ENCODE measurements at places on chromosomes 5 and 9.

DNA sequence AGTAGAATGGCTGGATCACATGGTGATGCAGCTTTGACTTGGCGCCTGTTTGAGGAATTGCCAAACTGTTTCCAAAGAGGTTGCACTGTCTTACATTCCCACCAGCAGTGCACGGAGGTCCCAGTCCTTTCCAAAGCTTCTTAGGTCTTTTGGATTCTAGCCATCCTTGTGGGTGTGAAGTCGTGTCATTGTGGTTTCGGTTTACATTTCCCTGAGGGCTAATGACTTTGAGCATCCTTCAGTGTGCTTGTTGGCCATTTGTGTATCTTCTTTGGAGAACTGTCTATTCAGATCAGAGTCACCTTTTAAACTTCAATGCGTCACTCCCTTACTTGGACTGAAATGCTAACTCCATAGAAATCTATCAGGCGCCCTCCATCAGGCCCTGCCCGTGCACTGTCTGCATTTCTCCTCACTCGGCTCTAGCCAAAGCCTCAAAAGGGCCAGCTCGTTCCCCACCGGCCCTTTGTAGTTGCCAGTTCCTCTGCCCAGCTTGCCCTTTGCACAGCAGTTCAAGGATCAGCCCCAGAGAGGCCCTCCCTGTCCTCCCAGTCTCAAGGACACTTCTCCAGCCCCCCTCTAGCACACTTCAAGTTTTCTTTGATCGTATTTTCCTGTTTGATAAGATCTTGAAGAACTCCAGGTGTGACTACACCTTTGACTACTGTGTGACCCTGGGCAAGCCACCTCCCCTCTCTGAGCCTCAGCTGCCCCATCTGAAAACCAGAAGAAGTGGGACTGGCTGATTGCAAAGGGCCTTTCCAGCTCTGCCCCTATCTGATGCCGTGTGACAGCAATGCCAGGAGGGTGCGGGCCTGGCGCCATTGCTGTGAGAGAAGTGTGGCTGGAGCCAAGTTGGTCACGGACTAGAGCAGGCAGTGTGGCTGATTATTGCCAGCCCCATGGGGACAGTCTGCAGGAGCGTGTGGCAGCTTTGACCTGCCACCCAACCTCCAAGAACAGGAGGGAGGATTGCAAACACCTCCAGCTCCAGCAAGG is 5.6 kb downstream of the HRH2 start:
- no peak for DNase-seq

DNA sequence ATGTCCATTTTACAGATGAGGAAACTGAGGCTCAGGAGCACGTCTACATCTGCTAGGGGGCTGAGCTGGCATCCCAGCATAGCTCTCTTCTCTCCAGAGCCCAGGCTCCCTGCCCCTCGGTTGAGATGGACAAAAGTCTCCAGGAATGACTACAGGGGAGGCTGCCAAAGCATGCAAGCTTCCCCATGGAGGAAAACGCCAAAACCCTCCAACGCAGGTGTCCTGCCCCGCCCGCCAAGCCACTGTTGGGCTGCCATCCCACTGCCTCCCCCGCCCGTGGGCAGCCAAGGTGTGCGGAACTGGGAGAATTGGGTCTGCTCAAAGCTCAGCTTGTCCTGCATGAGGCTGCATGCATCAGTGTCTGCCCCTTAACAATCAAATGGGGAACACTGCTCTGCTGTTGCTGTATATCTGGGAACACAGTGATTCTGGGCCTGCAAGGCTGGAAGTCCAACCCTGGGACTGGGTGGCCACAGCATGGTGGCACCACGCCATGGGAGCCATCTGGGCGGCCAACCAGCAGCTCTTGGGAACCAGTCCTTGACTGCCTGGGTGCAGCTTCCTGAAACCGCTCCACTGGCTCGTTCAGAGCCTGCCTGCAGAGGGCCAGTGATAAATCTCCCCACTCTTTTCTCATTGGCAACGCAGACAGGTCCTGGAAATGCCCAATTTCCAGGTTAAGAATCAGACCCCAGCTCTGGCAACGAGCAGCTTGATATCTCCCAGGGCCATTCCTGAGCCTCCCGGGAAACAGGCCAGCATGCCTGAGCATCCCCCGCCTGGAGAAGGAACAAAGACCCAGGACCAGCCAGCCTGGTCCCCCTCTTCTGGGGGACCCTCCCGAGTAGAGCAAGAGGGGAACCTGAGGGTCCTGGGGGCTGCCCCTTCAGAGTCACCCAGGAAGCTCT is 3.5 kb downstream of the RALGDS start:
- DNase-seq, result no peak

- no peak for DNase-seq
These were observed 18.5 kb downstream of the FRMPD1 start for GRCh38 chr9:37669232-37669631.

DNA sequence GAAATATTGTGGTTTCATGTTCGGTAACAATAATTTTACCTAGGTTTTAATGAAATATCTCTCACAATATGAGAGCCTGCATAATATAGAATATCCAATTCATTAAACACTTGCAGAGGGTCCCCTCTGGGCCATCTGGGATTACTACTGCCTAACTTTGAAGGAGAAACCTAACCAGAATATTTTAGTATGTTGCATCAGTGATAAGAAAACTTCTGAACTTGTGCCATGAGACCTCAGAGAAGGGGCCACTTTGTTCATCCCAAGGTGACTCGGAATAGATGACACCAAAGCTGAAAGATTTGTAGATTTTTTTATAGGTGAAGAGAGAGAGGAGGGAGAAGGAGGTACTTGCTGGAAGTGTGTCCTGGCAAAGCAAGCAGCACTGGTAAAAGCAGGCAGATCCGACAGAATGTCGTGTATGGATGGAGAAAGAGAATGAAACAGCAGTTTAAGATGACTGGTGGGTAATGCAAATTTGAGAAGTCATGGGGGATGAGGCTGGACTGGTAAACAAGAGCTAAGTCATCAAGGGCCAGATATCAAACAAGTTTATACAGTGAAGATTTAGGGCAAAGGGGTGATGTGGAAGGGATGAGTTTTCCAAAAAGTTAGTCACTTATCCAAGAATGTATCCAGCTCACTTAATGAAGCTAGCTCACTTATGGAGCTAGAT is 372.3 kb downstream of the ADGRV1 start:
- DNase-seq, result no peak

GRCh38 chr9:137311986-137312851 is 10.1 kb upstream of the NRARP start:
- no peak for DNase-seq

DNA sequence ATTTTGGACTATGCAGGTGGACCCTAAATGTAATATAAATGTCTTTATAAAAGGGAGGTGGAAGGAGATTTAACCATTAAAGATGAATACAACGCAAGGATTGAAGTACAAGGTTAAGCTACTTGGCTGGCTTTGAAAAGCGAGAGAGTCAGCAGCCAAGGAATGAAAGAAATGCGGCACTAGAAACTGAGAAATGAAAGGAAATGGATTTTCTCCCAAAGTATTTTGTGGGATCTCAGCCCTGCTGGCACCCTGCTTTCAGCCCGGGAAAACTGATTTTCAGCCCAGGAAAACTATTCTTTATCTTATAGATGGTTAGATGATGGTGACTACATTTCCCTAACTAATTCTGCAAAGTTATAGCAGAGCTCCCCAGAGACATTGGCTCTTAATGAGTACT is 1349.6 kb upstream of the C9orf72 start:
- no peak for DNase-seq

- DNase-seq, result no peak
These were observed 127.1 kb downstream of the GOLPH3 start for GRCh38 chr5:32047056-32047455.

- peak; percentile 76 for DNase-seq
These were observed 36.2 kb upstream of the OTULIN start for GRCh38 chr5:14628346-14628745.

DNA sequence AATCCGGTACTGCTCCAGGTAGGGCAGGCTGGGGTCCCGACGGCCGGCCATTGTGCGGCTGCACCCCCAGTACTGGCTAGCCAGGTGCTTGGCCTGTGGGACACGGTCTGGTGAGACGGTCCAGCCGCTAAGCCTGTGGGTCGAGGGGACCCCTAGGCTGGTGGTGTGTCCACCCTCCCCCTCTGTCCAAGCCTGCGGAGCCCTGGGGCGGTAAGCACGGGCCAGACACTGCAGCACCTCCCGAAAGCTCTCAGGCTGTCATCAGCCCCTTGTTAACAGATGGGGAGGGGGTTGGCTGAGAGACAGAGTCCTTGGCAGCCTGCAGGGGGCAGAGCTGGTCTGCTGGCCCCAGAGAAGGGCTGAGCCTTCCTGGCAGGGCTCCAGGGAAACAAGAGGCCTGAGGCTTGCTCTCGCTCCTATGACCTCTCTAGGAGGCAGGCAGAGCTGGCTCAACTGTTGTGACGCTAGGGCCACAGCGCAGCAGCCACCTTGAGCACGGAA is 11.8 kb upstream of the MRNIP start:
- DNase-seq, result no peak

GRCh38 chr5:143398451-143399237 is 4.8 kb downstream of the NR3C1 start:
- DNase-seq, result no peak

GRCh38 chr9:110093417-110093816 is 114.5 kb downstream of the C9orf152 start:
- DNase-seq, result no peak

- DNase-seq, result no peak
These were observed 60.2 kb upstream of the SRP19 start for GRCh38 chr5:112800891-112801290.

GRCh38 chr5:168123631-168124528 is 167.6 kb upstream of the WWC1 start:
- no peak for DNase-seq

DNA sequence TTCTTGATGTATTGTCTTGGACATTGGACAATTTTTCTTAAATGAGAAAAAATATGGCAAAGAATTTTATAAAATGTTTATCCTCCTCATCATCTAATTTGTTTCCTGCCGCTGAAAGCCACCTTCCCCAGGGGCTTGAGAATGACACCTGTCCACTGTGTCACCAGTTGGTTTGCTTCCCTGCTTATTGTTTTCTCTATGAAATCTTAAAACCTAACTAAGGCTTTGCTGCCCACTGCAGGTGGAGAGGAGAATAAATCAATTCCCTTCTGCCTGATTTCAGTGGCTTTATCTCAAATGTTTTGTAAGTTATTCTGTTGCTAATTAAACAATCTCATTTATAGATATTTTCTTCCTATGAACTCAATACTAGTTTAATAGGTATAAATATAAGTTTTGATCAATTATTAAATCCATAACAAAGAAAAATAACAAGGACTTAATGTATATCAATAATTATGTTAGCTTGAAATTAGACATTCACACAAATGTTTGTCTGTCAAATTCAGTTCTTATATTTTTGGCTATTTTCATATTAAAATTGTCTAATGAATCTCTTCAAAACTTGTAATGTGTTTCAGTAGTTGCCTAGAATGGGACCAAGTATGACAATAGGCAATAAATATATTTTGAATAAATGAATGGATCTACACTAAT is 822.5 kb downstream of the PTPRD start:
- no peak for DNase-seq

DNA sequence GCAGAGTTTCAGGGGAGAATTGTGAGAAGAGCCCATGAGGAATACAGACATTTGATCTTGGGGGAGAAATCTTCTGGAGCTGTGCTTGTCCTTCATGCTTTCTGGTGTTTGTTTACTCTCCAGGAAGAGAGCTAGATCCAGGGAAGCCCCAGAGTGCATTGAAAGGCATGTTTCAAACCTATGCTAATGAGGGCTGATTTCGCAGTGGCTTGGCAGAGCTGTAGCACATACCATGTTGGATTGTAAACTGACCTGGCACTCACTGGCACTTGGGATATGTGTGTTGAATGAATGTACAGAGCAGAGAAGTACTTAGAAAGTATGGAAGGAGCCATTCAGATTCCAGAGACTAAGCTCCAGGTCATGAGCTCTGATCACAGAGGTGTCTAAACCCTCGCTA is 30.9 kb downstream of the TNFSF8 start:
- no peak for DNase-seq

DNA sequence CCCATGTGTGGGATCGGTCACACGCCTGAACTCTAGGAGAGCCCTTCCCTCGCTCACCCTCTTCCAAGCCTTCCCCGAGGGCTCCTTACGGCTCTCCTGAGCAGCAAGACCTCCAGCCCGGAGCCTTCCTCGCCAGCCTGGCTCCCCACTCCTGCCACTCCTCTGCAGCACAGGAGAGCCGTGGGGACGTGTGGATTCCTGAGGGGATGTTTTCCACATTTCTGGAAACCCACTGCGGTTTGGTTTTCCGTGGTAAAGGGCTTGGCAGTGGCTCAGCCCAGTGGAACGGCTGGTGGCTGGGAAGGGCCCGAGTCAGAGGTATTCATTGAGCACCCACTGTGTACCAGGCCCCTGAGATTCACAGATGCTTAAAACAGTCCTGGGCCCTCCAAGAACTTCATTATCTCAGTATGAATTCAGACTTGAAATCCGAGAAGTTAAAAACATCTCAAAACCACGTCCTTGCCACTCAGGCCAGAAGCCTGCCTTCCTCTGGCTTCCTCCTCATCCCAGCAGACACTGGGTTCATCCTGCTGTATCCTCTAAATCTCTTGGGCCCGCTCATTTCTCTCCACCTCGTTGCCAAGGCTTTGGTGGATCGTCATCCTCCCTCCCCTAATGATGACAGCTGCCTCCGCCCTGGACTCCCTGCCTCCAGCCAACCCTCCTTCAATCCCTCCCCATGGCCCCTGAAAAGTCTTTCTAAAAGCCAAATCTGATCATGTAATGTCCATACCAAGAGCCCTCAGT is 109.6 kb downstream of the FGF18 start:
- no peak for DNase-seq

DNA sequence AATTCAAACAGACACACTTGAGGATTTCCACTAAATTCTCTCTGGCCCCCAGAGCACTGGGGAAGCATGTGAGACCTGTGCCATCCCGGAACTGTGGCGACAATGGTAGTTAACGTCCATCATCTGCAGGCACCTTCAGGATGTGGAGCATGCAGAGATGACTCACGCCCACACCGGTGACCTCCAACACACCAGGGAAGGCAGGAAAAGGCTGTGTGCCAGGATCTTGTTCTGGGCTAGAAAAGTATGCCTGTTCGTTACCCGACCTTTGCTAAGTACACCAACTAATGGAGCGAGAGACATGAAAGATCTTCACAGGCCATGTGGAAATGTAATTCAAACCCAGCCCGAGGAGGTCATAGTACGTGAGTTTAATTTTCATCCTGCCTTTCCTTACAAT is 208.8 kb downstream of the MELK start:
- no peak for DNase-seq

GRCh38 chr9:123318202-123318601 is 37.8 kb upstream of the CRB2 start:
- no peak for DNase-seq

DNA sequence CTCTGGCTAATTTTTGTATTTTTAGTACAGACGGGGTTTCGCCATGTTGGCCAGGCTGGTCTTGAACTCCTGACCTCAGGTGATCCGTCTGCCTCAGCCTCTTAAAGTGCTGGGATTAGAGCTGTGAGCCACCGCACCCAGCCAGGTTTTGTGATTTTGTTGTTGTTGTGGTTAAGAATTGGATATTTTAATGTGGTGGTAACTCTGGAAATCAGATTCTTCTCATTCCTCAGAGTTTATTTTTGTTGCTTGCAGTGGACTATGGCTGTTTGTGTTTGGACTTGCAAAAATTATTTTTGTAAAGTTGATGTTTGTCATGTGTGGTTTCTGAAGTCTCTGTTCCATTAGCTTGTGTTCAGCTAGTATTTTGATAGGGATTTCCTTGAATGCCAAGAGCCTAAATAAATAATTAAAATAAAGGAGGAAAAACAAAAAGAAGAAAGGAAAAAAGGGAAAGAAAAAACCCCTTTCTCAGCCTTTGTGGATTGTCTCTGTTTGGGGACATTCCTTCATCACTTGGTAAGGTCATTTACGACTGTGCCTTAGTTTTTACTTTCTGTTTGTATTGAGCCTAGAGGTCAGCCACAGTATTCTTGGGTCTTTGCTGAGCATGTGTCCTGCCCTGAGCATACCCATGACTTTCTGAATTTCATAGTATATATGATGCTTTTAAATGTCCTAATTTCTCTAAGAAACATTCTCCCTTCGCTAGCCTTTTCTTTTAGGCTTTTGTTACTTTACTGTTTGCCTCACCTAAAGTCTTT is 37.3 kb downstream of the PBX3 start:
- DNase-seq, result no peak

Data from HTR-8/SVneo (cell line).